Neural progenitor cell (in vitro differentiated cells): ENCODE measurements at places on chromosomes 2 and 18. TPM values are rescaled to one million over a fixed set of nuclear protein-coding genes. Genes with fewer than 3 reads are reported as not detected.

REEP1 gene
- 0.88 and 0.93 TPM in 2 replicates for total RNA-seq

C1QL2 gene
- total RNA-seq, result not detected in 2 replicates

REL gene
- total RNA-seq, result 7.1 and 12.0 TPM in 2 replicates

FLACC1 gene
- total RNA-seq, result not detected in 2 replicates

ACTG2 gene
- 0.19 and 0.32 TPM in 2 replicates for total RNA-seq

SKOR2 gene
- total RNA-seq, result not detected in 2 replicates

PNPT1 gene
- 25.5 and 33.5 TPM in 2 replicates for total RNA-seq

CHRNG gene
- total RNA-seq, result not detected in 2 replicates

SIX3 gene
- 14.5 and 28.8 TPM in 2 replicates for total RNA-seq

GPR55 gene
- not detected in 2 replicates for total RNA-seq

GRCh38 chr2:218289639-218290315, 2.5 kb downstream of the TMBIM1 start:
- DNase-seq, result no peak

- no peak for DNase-seq
These were observed 263.6 kb downstream of the RNF144A start for GRCh38 chr2:7180638-7181370.

DNA sequence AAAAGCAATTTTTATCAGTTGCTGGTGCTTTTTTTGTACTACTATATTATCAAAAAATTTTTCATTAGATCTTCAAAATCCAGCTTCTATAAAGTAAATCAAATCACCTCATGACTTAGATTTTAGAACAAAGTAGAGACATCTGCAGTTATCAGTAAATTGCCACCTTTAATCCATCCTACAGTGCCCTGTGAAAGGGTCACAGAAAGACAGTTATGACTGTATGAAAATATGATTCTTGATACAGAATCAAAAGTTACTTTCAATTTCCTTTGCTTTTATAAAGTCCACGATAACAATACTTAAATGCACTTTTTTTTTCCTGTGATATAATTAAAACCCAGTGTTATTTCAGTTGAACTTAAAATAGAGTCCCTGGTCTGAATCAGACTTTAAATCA, 61.4 kb downstream of the PRPF40A start:
- no peak for DNase-seq

- DNase-seq, result peak; percentile 65
These were observed 769 bp downstream of the FKBP1B start for GRCh38 chr2:24050041-24050979.

DNA sequence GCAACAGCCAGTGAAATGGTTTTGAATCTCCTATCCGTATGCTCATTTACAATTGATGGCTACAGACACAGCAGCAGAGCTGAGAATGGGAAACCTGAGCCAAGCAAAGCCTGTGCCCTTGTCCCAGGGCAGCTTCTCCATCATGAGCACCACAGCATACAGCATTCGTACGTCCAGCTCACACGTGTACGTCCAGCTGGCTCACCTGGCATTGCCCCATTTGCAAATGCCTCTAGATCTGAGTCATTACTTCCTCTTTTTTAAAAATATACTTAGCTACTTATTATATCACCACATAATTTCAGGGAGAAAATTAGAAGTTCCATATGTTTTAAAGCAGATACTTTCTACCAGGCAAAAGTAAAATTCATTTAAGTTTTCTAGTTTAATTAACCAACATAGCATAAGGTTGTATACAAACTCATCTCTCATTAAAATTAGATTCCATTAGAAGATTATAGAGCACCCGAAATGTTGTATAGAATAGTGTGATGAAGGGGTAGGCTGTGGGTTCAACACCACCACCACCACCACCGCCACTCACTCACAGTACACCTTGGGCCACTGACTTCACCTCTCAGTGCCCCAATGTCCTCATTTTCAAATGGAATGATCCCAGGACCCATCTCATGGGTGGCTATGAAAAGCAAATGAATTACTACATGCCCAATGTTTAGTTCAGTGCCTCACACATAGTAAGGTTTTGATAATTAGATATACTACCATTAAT, 31.4 kb upstream of the TMEM177 start:
- no peak for DNase-seq

GRCh38 chr2:240024766-240025165, 376 bp downstream of the NDUFA10 start:
- DNase-seq, result peak; percentile 26

GRCh38 chr2:215970425-215970824, 42.9 kb downstream of the MREG start:
- no peak for DNase-seq

DNA sequence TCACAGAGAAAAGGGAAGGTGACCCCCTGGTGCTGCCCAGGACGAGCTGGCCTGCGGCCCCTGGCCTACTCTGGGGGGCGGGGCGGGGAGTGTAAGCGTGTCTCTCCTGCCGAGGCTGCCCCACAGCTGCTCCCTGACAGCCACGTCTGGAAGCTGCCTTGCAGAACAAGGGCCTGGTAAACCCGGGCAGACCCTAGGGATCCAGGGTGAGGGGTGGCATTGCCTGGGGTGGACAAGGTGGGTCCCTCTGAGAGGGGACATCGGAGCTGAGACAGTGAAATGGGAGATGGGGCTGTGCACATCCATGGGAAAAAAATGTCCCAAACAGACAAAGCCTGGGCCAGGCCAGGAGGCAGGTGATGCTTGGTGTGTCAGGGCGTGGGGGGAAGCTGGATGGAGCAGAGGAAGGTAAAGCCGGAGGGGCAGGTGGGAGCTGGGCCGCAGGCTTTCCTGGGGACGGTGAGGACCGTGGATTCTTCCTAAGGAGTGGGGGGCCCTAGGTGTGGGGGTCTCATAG, 66.0 kb upstream of the HDAC4 start:
- DNase-seq, result no peak

GRCh38 chr2:9303528-9304225, 97.1 kb downstream of the ASAP2 start:
- DNase-seq, result no peak

DNA sequence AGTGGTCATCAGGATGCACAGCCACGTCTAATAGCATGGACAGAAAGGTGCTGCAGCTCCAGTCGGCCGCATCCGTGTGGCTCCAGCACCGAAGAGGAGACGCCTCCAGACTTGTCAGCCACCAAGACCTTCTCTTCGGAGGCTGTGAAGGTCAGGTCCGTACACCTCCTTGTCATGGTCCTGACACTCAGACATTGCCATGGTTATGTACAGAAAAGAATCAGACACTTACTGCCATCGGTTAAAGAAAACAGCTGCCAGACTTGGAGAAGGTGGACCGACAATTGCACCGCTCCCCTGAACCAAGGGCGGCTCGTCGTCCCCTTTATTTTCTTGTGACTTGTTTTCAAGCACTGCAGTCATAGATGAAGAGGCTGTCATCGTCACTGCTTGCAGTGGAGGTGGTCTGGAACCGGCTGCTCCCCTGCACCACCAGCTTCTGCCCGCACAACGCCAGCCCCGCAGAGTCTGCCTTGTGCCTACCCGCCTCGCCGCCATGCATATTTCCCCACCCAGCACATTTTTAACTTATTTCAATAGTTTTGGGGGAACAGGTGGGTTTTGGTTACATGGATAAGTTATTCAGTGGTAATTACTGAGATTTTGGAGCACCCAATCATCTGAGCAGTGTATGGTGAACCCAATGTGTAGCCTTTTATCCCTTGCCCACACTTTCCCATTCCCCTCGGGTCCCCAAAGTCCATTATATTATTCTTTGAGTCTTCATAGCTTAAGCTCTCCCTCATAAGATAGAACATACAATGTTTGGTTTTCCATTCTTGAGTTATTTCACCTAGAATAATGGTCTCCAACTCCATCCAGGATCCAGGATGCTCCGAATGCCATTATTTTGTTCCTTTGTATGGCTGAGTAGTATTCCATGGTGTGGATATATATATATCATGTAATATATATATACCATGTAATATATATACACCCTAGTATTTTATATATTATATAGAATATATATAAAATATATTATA, 18.1 kb downstream of the FBXO48 start:
- no peak for DNase-seq

DNA sequence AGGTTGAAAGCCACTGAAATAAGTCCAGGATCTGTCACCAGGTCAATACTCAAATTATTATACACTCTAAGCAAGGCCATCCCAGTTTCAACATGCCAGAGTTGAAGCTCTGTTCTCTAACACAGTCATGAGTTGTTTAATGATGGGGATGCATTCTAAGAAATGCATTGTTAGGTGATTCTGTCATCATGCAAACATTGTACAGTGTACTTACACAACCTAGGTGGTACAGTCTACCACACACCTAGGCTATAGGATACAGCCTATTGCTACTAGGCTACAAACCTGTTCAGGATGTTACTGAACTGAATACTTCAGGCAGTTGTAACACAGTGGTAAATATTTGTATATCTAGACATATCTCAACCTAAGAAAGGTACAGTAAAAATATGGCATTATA, 162.2 kb downstream of the BAZ2B start:
- no peak for DNase-seq

DNA sequence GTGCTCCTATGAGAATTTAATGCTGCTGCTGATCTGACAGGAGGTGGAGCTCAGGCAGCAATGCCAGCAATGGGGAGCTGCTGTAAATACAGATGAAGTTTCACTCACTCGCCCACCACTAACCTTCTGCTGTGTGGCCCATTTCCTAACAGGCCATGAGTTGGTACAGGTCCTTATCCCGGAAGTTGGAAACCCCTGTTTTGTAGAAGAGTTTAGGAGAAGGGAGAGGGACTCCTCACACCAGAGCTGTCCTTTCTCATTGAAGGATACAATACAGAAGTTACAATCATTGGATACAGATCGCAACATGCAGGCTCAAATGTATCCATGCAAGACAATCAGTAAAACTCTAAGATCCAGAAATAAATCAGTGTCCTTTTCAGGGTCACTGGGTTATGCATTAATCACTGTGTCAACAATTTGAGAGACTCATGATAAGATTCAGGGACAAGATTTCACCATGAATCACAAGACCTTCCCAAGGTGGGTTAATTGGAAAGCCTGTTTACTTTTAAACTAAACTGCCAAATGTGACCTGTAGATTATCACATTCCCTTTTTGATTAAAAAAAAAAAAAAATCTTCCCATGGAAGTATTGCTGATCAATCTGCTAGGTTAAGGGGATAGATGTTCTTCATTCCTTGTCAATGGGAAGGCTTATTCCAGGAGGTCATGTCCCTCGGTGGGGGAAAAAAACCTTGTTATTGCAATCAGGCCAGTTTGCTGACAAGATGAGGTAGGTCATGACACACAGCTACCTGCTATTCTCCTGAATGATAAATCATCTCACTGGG, 97.2 kb downstream of the SP100 start:
- no peak for DNase-seq

DNA sequence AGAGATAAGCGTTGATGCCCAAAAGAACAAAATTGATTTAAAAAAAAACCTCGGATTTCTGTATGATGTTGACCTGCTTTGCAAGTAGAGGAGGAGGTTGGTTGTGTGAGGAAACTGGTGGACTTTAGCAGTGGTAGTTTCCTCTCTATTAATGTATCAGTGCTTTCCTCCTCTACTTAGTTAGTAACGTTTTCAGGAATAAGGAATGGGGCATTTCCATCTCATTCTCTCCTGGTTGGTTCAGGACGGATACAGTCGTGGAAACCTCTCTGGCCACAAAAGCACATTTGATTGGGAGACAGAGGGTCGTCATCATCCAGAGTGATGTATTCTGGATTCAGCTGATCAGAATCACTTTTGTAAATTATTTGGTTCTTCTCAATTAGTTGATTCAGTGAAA, 1.5 kb downstream of the FHOD3 start:
- DNase-seq, result no peak

DNA sequence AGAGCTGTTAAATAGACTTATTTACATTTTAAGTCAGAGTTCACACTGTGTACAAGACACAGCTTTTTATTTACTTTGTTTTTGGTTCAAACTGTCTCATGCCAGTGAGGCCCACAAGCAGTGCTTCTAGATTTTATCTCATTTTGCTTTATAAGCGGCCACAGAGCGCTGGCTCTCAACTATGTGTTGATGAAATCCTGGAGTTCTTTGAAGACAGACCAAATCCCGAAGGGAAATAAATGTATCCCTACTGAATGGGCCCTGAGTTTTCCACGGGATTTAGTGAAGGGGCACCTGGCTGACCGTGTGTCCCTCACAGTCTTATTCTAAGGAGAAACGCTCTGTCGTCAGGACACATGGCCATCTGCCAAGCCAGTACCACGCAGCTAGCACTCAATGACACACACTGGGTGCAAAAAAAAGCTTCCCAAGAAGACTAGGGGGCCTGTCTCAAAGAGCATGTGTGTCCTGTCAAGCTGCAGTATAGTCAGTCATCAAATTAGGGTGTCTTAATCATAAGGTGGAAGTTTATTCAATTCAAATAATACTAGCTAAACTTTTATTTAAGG, 23.4 kb downstream of the LYPD1 start:
- DNase-seq, result no peak

- peak; percentile 48 for DNase-seq
These were observed 891 bp downstream of the KDM3A start for GRCh38 chr2:86441882-86442641.

- DNase-seq, result no peak
These were observed 17.2 kb upstream of the TMEM200C start for GRCh38 chr18:5912566-5912965.

GRCh38 chr2:96527286-96528005, 9.1 kb upstream of the ARID5A start:
- peak; percentile 76 for DNase-seq

DNA sequence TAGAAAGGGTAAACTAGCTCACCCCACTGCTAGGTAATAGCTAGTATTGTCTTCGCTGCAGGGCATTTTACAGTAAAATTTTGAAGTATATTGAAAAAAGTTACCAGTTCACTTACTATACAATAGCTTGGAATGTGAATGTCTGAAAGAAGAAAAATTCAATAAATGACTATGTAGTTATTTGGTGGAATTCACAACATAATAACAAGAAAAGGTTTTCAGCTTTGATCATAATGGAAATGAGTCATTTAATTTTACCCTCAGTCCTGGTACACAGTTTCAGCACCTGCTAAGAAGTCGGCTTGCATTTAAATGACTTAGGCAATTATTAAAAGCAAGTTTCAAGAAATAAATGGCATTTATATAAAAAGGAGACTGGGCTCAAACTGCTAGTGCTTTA, 90.4 kb downstream of the NUP35 start:
- DNase-seq, result no peak

DNA sequence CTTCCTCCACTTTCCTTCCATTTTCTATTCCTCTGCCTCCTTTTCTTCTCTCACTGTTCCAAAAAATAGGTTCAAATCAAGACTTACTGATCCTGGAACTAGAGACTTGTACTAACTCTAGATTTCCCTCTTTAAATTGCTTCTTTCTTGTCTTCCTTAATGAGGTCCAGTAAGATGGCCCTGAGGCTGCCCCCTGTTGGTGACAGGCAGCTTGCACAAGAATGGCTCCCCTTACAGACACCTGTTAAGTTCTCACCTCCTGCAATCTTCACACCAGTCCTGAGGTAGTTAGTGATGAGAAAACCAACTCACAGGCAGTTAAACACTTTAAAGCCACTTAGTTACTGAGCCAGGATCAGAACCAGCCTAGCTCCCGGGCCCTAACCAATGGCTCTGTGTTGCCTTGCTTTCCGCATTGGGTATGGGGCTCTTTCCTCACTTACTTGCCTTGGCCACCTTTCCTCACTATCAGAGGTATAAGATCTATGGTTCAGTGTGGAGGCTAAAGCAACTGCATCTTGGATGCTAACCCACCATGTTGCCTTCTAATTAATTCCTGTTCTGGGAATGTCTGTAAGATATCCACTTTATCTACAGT, 130.6 kb downstream of the AKAIN1 start:
- DNase-seq, result peak; percentile 51

GRCh38 chr2:64792300-64792699, 138.6 kb upstream of the SERTAD2 start:
- DNase-seq, result no peak

- DNase-seq, result peak; percentile 10
These were observed 10.5 kb downstream of the SOCS6 start for GRCh38 chr18:70299393-70299792.
